T-helper 17 cell (primary cell): ENCODE measurements at places on chromosomes 7 and 10.
A peak's percentile ranks its signal among the peaks of the same experiment; 100 is the strongest.

DNA sequence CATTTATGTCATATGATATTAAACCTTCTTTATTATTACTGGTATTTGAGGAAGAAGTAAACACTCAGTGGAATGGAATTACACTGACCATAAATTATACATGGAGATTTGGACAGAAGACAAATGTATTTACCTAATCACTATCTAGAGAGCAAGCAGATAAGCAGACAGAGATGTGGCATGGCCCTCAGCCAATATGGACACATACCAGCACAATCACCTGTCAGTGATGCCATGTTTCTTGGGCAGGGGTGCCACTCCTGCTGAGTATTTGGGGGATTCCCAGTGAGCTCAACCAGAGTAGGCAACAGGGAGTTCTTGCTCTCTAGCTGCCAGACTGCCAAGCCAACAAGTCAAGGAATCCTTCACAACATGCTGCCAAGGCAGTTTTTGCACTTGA lies 866.3 kb upstream of the LRRN3 start:
- H3K4me3 ChIP-seq, result no peak overlapping the region
- no peaks in the 10 kb centered on the region for H3K36me3 ChIP-seq
- DNase-seq, result no peak
- H3K4me1 ChIP-seq, result no peaks in the 10 kb centered on the region
- H3K27me3 ChIP-seq, result no peaks in the 10 kb centered on the region

GRCh38 chr7:136114966-136115762 lies 138.0 kb upstream of the MTPN start:
- H3K4me1 ChIP-seq, result peaks cover 2% of the 10 kb centered on the region
- no peak overlapping the region for H3K4me3 ChIP-seq
- no peak overlapping the region for H3K27ac ChIP-seq
- no peak for DNase-seq
- H3K36me3 ChIP-seq, result peaks cover 5% of the 10 kb centered on the region

DNA sequence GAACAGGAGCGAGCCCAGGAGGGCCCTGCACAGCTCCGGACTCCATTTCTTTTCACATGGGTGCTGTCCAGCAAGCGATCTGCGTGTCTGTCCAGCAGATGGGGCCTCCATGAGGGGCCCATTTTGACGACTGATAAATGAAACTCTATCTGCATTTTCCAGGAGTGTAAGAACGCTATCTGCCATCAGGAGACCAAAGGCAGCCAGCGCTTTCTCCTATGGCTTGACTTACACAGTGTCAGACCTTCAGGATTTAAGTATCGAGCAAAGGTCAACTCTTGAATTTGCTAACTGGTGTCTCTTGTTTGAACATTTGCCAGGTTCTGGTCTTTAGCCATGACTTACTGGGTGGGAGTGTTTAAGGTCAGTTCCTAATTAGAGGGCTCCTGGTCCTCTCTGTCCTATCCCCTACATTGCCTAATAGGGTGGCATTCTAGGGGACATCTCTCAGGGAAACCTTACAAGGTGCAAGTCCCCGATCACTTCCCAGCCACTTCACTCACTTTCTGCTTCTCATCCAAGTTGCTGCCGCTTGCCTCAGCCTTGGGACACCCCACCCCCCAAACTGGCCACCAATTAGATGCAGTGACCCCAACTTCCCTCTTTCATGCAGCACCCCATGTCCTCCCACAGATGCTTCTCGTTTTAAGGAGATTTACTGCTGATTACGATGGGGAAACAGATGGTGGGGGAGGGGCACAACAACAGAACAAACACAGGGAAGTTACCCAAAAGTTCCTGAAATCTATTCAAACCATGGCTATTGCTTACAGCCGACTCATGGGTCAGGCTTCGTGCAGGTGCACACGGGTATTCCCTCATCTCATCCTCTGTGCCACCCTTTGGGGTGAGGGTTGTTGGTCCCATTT lies 20.0 kb downstream of the VSIR start:
- peaks cover 80% of the 10 kb centered on the region for H3K4me1 ChIP-seq
- H3K27ac ChIP-seq, result peak overlapping the region; percentile 94
- H3K4me3 ChIP-seq, result peak overlapping the region; percentile 79
- peaks cover 5% of the 10 kb centered on the region for H3K36me3 ChIP-seq
- no peak for DNase-seq
- H3K27me3 ChIP-seq, result no peaks in the 10 kb centered on the region

GRCh38 chr7:65230231-65230630 lies 143.4 kb upstream of the ZNF92 start:
- no peaks in the 10 kb centered on the region for H3K36me3 ChIP-seq
- no peak overlapping the region for H3K4me3 ChIP-seq
- H3K27me3 ChIP-seq, result no peaks in the 10 kb centered on the region
- no peak overlapping the region for H3K27ac ChIP-seq
